ENCODE measurements at places on chromosomes 2 and 18.

- no peak for DNase-seq
Measured at GRCh38 chr18:9708434-9709303, 568 bp downstream of the RAB31 start.

GRCh38 chr18:31553800-31554199 lies 37.9 kb upstream of the TTR start:
- DNase-seq: no peak

GRCh38 chr18:46711444-46711863 lies 45.4 kb downstream of the ST8SIA5 start:
- DNase-seq: peak; percentile 13

DNA sequence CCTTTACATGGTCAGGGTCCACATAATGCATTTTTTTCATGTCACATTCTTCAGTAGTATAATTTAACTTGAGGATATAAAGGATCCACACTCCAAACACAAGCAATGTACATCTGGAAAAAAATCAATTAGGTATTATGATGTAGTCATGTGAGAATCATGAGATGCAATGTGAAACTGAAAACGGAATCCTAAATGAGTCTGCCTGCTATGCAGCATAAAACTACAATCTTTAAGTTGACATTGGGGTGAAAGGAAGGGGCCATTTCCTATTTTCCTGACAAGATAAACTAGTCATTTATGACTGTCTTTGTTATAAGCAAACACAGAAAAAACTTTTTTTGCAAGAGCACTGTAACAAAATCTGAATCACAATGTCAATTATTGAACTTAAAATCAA lies 27.6 kb downstream of the ST3GAL5 start:
- DNase-seq: no peak

DNA sequence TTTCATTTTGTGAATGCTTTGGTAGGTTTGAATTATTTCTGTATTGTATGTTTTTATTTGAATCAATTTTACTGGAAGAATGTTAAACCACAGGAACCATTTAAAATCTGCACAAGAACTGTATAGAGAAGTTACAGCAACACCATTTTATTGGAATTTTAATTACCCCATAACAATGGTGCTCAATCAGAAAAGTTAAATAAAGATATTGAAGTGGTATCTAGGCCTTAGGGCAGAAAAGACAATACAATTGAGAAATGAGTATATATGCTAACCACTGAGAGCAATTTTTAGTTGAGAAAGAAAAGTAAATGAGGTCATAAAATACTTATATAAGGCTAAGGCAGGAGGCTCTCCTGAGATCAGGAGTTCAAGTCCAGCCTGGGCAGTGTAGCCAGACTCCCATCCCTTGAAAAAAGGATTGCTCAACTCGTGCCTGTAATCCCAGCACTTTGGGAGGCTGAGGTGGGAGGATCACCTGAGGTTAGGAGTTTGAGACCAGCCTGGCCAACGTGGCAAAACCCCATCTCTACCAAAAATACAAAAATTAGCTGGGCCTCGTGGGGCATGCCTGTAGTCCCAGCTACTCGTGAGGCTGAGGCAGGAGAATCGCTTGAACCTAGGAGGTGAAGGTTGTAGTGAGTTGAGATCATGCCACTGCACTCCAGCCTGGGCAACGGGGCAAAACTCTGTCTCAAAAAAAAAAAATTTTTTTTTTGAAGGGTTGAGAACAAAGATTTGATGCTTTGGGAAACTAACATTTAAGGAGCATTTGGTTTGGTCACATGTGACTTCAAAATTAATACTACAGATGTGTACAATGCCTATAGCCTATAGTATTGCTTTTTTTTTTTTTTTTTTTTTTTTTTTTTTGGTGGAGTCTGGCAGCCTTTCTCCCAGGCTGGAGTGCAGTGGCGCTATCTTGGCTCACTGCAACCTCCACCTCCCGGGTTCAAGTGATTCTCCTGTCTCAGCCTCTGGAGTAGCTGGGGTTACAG lies 212.9 kb upstream of the STON1 start:
- no peak for DNase-seq

GRCh38 chr2:172249986-172250385 lies 147.3 kb upstream of the DLX2 start:
- no peak for DNase-seq

DNA sequence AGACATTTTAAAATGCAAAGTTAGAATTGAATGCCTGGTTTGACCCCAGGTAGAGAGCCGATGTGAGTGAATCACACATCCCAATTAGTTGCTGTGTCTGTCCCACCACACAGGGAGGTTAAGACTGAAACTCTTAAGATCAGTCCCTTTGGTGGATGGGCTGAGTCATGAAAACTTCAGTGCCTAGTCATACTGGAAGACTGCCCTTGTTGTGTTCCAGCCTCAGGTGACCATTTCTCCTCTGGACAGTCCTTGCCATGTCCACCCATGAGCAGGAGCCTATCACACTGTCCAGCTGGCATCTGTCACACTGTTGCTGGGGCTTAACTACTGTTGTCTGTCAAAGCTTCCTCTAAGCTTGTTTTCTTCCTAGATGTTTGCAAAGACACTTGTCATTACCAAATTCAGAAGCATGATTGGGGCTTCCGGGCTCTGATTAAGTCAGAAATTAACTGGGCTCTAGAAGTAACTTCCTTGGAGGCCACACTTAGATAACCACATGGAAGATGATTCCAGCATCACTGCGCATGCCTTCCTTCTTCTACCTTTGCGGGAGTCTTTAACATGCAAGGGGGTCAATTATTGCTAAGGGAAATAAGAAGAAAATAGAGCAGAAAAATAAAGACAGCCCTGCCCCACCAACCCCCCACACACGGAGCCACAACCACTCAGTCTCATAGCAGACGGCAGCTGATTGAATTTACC lies 21.3 kb downstream of the CYRIA start:
- DNase-seq: no peak

- DNase-seq: peak; percentile 68
Measured at GRCh38 chr2:219309278-219309677, at the start of gene PTPRN. PTPRN (minus strand) TSS chr2:219309401; CDS start chr2:219309332, 69 bp downstream.

DNA sequence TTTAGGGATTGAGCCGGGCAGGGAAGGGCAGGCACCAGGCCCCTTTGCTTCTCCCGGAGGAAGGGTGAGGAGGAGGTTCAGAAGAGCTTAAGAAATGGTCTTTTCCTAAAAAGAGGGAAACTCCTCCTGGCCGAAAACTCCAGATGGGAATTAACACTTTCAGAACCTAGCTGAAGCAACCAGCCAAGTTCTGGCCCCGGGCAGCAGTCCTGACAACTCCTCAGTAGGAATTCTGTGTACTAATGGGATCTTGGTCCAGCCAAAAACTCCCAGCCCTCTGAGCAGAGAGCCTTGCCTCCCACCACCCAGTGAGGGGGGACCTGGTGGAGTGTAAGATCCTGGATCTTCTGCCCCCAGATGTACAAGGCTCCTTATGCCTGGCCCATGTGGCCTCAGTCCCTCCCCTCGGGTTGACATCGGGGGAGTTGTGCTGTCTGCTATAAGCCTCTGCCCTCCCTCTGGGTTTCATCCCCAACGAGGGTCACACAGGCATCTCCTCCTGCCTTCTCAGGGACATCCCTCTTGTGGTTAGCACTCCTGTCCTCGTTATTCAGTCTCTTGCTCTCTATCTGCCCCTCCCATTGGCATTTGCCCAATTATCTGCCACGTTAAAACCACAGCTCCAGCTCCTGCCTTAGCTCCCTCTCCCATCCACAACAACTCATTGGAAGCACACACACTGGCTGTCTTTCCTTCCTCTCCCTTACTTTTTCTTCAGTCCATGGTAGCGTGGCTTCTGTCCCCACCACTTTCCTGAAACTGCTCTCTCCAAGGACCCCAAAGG lies 184.6 kb downstream of the CYP26B1 start:
- no peak for DNase-seq

GRCh38 chr2:33529771-33530481 lies 53.5 kb downstream of the RASGRP3 start:
- DNase-seq: no peak

GRCh38 chr2:126227250-126227649 lies 428.7 kb upstream of the GYPC start:
- no peak for DNase-seq

GRCh38 chr2:8488001-8488738 lies 193.7 kb upstream of the ID2 start:
- peak; percentile 15 for DNase-seq

DNA sequence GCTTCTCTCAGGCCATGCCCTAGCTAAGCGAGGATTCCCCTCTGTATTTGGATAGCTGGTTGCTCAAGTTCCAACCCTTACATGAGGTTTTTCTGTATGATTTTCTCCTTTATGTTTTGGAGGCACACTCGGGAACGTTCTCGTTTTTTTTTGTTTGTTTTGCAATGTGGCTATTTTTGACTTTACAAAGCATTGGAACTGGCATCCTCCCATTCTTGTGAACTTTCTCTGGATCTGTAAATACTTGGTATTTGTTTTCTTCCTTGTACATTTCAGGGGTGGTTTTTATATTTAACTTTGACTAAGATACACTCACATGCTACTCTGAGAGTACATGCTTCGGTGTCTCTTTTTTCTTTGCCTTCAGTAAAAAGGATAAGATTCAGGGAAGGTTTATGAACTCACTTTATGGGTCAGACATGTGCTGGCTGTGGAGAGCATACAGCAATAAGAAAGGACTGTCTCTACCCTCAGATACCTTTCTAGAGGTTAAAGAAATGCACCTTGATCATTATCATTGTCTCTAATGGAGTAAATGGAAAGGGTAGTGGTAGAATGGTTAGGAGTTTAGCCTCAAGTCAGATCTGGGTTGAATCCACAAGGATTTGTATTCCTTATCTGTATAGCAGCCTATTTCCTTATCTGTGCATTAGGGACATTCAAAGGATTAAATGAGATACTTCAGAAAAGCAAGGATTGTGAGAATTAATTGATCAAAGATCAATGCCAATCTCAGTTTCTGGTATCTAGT lies 61.9 kb downstream of the MEIS1 start:
- no peak for DNase-seq

- no peak for DNase-seq
Measured at GRCh38 chr2:25103287-25103871, 61.5 kb downstream of the EFR3B start.

DNA sequence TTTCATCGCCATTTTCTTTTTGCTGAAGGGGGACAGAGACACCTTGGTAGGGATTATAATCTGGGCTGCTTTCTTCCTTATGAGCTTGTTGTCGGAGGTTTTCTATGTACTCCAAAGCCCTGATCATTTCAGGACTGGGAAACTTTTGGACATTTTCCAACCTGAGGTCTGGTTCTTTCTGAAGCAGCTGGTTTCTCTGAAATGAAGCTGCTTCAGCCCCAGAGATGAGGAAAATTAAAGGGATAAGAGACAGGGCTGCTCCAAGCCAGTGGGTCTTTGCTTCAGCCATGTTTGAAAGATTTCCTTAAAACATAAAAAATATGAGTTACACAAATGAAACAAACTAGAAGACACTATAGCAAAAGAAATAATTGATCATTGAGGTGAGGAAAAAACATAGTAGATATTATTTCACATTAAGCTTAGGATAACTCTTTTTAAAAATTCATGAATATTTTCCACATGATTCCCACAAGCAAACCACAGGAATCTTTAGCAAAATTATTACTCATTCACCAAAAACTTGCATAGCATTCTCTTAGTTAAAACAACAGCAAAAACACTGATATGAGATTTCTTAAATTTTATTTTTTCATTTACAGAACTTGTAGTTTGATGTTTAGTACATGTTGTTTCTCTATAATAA lies 3.0 kb downstream of the SCG2 start:
- DNase-seq: no peak

- DNase-seq: no peak
Measured at GRCh38 chr2:192148620-192149321, 46.0 kb downstream of the TMEFF2 start.

DNA sequence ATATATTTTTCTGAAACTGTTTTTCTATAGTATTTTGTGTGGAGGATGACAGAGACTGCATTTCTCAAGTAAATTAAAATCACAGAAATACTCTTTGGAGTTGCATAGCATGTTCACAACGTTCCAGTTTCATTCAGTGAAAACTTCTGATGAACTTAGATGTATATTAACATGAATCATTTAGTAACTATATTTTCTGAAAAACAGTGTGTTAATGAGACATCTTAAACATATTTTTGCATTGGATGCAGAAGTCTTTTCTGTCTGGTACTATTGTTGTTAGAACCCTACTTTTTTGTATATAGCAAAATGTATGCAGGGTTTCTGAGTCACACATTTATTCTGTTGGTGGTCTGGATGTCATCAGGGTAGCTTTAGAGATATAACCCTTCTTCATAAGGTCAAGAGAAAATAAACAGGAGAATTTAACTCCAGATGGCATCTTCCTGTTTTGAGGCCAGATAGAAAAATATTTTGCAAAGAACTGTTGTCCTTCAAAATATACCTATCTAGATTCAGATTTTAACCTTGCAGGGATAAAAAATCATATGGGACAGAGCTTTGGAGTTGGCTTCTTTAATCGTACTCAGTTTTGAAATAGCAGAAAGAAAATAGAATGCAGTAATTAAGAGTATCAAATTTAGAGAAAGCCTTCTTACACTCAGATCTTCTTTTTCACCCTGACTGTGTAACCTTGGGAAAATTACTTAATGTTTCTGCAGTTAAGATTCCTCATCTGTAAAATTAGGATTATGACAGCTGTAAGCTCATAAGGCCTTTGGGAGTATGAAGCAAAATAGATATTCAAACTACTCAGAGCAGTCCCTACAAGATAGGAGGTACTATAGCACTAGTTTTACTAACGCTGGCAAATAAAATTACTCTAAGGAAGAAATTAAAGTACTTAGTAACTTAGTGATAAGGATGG lies 5.3 kb downstream of the COL3A1 start:
- DNase-seq: no peak

DNA sequence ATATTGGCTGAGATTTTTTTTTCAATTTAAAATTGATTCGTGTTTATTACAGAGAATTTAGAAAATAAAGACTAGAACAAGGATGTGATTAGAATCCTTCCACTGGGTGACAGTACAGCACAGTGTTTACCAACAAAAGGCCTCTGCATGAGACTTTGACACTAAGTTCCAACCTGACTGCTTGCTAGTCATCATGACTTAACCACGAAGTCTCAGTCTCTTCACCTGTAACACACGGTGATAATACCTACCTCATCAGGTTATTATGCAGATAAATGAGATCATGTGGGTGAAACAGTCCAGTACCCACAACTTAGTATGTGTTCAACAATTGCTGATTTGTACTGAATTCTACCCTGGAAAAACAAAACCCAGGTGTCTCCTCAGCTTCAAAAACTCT lies 151.2 kb downstream of the STK39 start:
- DNase-seq: no peak

DNA sequence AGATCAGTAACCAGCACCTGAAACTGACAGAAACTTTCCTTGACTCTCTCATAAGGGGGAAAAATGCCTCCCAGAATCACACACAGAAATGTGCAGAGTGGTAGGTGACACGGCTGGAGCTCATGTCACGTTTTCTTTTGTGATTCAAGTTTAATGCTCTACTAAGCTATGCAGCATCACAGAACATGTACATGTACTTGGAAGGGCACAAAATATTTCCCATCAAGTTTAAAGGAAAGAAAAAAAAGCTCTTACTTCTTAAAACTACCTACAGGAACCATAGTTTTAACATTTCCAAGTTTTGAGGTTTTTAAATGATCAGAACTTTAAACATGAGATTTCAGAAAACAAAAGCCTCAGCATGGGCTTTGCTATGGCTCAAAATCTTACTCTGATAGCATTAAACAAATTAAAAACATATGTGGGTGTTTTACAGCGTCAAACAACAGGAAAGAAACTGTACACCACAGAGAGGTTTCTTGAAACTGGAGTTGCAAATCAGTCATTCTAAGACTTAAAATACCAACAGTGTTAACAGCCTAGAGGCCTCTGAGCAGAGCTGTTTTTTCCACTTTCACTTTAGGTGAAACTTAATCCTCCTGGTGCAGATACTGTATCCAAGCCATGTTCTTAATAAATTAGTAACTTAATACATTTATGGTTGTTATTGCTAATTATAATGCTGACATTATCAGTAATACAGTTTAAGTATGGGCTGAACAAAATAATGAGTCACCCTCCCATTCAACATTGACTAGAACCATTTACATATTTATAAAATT lies 30.1 kb downstream of the MBP start:
- DNase-seq: no peak

Data from anterior cingulate cortex (tissue), 58 donors.